CD8-positive, alpha-beta memory T cell (primary cell): ENCODE measurements at places on chromosomes 6 and 20.
A peak's percentile ranks its signal among the peaks of the same experiment; 100 is the strongest.

DNA sequence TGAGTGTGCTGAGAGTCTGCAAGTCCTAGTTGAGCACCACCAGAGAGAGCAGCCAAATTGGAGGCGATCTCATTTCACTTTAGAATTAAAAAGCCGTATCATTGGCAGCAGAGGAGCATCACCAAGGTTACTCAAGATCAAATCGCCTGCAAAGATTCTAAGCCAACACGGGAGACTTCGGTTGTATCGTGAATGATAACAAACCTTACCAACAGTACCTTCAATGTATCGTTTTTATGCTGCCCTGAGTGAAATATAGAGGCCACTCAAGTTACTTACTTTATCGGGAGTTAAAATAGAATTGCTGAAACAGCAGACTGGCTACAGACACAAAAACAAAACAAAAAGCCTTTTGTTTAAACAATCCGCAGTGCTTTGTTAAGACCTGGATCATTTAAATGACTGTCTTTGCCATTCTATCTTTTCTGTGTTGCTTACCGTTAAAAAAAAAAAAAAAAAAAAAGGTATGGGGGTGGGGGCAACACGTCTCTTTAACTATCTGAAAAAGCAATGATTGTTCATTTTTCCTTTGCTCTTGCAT, 14.2 kb downstream of the NHSL1 start:
- DNase-seq, result no peak

- DNase-seq, result no peak
Observed at GRCh38 chr20:20003031-20003954, 13.9 kb upstream of the NAA20 start.

DNA sequence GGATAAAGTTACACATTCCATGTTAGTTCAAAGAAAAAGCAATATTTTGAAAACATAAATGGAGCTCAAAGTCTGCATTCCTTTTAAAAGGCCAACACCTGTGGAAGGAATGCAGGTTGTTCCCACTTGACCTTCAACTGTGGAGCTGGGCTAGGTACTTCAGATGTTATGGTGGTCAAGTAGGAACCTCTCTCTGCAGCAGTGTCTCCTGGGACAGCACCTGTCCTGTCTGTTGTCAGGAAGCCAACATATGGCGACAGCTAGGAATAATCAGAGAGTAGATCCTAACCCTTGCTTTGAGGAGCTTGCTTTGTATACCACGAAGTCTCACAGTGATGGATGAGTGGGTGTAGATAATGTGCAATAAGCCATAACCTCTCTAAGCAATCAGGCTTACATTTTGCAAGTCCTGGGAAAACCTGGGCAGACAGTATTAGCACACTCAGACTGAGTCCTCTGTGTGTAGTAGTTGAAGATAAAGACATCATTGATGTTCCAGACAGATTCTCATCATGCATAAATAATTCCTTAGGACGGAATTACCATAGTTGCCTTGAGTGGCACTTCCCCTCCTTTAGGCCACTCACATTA, 347.5 kb downstream of the PRL start:
- DNase-seq, result no peak

DNA sequence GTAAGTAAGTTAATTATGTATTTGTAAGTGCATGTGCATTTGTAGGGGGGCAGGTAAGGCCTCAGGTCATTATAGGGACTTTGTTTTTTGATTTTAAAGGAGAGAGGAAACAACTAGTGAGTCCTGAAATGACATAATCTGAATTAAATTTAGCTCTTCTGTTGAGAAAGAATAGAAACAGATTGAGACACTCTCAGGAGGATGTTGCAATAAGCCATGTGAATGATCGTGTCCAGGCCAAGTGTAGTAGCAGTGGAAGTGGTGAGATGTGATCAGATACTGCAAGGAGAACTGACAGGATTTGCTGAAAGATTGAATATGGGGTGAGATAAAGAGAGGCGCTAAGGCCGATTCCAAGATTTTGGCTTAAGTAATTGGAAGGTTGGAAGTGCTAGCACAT, 2.6 kb upstream of the CENPW start:
- no peak for DNase-seq

DNA sequence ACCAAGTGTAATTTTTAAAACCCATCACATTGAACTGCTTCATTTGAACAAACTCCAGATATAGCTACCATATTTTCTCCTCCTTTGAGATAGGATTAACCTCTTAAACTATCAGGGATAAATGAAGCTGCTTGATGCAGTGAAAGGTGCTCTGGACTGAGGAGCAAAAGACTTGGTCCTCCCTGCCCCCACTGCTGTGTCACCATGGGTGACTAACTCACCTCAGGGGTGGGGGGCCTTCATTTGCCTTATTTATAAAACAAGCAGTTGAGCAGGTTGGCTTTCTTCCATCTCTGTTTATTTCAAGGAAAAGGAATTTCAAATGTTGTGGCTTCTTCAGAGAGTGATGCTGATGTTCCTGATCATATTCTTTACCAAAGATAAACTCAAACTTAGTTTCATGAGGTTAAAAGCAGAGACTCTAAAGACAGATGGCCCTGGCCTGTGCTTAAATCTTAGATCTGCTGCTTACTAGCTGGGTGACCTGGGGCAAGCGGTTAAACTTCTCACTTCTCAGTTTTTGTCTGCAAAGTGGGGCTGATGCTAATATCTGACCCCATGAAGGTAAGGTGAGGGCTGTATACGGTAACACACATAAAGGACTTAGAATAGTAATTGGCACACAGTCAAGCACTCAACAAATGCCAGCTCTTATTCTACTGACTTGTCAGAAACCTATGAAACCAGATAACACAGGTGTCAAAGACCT, 50.5 kb downstream of the FHL5 start:
- no peak for DNase-seq

DNA sequence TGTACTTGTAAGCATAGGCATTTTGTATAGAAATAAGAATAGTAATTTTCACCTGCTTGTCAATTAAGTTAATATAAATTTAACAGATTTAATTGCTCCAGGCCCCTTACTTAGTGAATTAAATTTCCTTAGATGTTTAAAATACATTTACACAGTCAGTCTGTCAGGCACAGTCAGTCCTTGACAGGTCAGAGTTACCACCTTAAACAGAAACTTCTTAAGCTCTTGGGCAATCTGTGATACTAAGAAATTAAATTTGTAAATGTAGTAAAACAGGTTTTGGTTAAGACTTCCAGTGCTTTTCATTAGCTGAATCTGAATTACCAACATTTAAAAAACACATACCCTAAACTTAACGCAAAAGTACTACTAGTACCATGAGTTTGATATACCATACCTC, 15.9 kb downstream of the PTPRA start:
- DNase-seq, result no peak

DNA sequence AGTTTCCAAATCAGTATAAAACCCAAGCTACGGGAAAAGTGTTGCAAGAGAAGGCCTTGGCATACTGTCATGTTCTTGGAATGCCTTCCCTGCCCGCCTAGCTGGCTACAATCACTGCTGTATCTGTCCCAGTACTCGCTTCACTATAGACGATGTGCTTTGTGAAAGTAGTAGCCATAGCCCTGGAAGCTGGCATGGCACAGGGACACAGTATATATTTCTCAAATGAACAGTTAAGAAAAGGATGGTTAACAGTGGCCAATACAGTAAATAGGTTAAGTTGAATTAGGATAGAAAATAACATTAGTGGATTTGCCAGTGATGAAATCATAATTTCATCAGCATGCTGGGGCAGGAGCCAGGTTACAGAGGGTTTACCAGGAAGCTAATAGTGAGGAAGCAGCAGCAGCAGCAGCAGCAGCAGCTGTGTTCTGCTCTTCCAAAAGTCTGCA, 499.3 kb downstream of the CDKAL1 start:
- DNase-seq, result no peak

- no peak for DNase-seq
Observed at GRCh38 chr6:14121936-14122344, 4.4 kb downstream of the CD83 start.

DNA sequence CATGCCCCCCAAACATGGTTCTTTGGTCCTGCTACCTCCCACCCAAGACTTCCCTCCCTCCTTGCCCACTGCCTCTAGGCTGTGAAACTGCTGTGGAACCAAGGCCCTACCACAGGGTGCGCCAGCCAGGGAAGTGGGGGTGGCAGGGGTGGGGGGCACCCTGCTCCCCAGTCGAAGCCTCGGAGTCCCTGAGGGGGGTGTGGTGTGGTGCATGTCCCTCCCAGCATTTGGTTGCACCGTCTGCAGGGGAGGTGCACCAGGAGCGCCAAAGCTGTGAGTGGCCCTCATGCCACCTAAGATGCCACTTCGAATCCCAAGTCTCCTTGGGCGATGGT, 1.8 kb downstream of the RGS19 start:
- DNase-seq, result no peak

DNA sequence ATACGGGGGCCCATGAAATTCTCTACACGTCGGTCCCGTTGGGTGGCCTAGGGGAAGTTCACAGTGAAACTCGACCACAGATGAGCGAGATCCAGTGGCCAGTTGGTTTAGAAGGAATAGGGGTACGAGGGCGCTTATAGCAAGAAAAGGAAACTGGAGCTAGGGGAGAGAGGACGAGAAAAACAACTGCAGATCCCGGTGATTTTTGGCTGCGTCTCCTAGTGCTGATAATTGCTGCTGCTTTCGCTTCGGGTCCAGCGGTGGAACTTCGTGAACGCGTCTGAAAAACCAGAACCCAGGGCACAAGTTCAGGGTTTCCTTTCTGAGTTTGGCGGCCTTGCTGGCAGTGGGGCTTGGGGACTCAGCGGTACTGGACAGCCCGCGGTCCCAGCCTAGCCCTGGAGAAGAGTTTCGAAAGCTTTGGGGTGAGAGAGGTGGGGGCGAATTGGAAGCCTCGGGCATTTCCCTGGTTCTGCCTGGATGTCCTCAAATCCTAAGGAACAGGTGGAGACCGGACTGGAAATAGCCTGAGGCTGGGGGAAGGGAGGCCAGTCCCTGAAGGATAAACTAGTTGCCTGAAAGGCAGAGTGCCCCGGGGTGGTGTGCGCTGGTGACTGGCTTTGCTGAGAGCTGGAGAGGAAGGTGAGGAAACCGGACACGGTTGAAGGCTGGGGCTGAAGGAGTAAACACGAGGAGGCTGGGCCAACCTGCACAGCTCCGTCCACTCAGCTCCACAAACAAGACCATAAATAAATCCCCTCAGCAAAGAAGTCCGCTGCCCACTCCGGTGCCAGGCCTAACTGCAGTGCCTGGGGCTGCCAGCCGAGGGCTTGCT, 793 bp downstream of the GMPR start:
- peak; percentile 5 for DNase-seq
